ENCODE measurements at places on chromosomes 4 and X. TPM values are rescaled to one million over a fixed set of nuclear protein-coding genes. Genes with fewer than 3 reads are reported as not detected.

DNA sequence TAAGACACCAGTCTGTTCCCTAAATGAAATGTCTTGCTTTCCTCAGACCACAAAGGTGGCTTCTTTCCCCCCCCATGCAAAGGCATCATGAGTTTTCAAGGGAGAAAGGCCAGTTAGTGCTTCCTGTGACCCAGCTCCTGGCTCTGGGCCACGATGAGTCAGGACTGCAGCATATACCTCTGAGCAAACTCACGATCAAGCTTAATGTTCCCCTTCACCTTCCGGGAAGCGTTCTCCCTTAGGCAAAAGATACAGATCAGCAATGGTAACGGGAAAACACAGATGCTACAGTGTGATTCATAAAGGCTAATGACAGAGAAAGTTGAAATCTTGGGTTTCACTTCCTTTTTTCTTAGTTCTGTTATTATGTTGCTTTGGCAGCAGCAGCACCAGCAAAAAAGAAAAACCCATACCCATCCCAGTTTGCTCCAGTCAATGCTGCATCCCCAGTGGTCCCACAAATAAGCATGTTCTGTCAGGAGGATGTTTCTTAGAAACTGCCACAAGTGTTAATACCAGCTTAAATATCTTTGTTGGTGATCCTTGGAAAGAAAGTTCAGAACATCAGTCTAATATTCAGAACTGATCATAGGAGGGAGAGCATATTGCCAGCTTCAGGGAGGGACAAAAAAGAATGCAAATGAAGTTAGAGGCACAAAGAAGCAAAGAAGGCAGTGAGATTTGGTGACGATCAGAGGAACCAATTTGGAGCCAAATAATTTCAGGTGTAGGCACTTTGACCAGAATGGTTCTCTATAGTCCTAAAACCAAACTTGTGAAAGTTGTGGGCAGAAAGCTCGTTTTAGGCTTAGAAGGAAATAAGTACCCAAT is 41.2 kb downstream of the LONRF3 start:
- peak; percentile 49 for DNase-seq

Gene GLRA2
- total RNA-seq, result not detected

DNA sequence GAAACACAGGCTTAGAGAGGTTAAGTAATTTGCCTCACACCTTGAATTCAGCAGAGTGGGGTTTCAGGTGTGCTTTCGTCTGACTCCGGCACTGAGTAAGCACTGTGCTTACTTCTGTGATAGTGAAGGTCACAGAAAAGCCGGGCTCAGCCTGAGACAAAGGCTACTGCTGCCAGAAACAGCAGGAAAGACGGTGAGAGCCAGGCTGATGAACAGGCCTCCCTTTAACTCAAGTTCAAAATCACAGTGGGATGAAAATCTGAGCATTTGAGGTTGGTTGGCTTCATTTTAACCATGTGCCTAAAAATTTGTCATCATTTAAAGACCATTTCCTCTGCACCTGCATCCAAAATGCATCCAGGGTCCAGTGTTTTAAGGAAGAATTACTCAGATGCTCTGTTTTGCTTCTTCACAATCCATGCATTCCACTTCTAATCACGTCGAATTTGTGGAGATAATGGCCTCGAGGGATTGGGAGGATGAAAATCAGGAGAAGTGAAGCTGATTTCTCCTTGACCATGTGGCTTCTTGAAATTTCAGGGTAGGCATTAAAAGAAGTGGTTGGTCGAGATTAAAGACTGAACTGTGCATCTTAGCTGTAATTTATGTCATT is 121.2 kb upstream of the LNX1 start:
- DNase-seq, result no peak

GRCh38 chr4:7236847-7237246 is 44.5 kb downstream of the SORCS2 start:
- no peak for DNase-seq

- no peak for DNase-seq
These were observed 94.1 kb upstream of the FRAS1 start for GRCh38 chr4:77963004-77963403.

- no peak for DNase-seq
These were observed 140.5 kb upstream of the RAPGEF2 start for GRCh38 chr4:158962393-158962792.

GRCh38 chr4:5839751-5840674 is 52.9 kb downstream of the CRMP1 start:
- DNase-seq, result peak; percentile 65

- DNase-seq, result peak; percentile 84
These were observed at the start of gene SMIM10 for GRCh38 chrX:134990801-134991481. SMIM10 (plus strand) TSS chrX:134990991; CDS start chrX:134991096, 105 bp downstream.

Gene ARR3
- total RNA-seq, result not detected

GRCh38 chr4:110139815-110140214 is 58.6 kb downstream of the ELOVL6 start:
- DNase-seq, result no peak

- DNase-seq, result no peak
These were observed 398.6 kb upstream of the RASGEF1B start for GRCh38 chr4:81870275-81870674.

GRCh38 chr4:65391382-65391781 is 278.9 kb downstream of the EPHA5 start:
- no peak for DNase-seq

DNA sequence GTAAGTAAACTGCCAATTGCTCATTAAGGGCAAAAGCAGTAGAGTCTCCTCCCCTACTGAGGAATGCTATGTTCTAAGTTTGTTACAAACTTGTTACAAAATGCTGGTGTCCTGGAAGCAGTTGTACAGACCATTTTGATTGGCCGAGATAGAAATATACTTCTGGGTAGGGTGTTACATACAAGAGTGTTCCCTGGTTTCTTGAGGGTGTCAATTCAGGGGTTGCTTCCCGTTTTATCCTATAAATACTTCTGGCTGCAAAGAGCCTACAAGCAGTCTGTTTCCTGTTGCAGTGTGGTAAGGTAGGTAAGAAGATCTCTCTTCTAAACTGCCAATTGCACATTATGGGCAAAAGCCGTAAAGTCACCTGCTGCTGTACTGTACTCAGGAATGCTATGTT is 5.7 kb downstream of the TRPC5OS start:
- DNase-seq, result no peak

- DNase-seq, result no peak
These were observed 242.1 kb downstream of the ADAMTS3 start for GRCh38 chr4:72326692-72327632.

Gene MAGEA3
- not detected for total RNA-seq

- DNase-seq, result no peak
These were observed 44.1 kb downstream of the NAA11 start for GRCh38 chr4:79281566-79282359.

DNA sequence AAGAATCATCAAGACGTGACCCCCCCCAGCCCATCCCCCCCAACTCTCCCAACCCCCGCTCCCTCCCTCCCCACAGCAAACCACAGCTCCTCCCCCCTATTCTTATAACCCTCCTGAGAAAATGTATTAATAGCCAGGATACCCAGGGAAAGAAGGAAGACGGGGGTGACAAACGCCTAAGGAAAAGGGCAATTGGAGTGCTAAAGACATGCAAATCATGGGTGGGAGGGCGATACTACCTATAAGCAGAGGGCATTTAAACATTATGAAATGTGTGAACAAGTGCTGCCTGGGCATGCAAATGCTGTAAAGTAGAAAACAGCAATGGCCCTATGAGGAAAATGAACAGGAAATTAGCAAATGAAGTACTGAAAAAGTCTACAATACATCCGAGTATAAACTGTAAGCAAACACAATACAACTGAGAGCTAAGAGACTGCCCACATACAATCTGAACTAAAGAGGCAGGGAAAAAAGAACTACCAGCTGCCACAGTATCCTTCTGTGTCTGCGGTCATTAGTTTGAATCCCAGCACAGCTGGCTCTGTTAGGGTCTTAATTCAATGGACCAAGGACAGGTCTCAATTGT is 2.4 kb downstream of the CXXC4 start:
- no peak for DNase-seq

Gene SPATA4
- 0.99 TPM for total RNA-seq

GRCh38 chr4:42420140-42420539 is 22.9 kb downstream of the SHISA3 start:
- no peak for DNase-seq

DNA sequence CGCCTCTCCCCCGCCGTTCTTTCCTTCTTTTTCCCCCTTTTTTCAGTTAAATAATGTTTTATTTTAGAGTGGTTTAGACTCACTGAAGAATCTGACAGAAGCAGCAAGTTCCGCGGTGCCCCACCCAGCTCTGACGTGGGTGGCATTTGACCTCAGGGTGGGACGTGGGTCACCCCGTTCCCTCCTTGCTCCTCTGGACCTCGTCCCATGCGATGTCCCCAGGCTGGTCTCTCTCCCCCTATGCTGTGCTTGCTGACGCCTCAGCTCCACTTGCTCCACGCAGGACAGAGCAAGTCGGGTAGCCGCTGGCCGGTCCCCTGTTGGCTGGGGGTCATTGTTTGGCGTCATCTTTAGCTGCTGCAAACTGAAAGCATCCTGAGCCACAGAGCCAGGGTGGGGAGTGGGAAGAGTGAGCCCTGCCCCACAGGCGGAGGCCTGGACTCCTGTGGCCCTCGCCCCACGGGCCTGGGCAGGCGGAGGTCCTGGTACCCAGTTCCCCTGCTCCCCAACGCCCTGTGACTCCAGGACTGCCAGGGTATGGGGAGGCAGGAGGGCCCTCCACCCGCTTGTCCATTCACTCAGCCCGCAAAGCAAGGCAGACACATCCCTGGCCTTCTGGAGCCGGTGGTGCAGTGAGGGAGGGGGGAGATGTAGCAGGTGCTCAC is 30.8 kb downstream of the TRMT44 start:
- DNase-seq, result no peak

Gene INPP4B
- total RNA-seq, result 18.1 TPM

Data from heart right ventricle (tissue), 16 donors.